Stimulated activated CD4-positive, alpha-beta T cell treated with anti-CD3 and anti-CD28 coated beads, TNF-alpha, amount 100 ng/mL, for 4 hours (primary cell): ENCODE measurements at places on chromosomes 5 and 9.

GRCh38 chr9:79026316-79026715, 545.4 kb upstream of the TLE4 start:
- DNase-seq, result no peak

DNA sequence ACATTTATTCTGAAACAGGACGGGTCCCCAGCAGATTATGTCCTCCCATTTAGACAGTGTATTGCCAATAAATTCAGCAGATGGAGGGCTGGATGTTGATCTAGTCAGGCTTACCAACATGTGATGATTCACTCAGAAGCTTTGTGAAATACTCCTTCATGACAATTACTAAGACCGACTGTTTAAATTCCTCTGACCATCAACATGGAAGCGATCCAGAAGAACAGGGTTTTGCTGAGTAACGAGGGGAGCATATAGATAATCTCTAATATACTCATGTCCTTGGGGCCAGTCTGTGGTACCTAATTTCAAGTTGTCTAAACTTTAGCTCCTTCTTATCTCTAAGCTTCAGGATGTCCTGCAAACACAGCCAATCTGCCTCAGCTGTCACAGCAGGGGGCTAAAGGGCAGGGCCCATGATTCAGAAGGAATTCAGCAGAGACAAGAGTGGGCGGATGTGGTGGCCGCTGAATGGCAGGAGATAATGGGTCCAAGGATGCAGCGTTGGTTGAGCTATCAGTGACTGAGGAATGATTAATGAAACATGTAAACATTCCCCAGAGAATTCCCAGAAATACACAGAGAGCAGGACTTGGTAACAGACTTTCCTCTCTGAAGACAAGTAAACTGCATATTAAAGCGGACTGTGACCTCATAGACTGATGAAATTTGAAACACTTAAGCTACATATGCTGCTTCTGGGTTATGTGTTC, 109.4 kb downstream of the ANKRD55 start:
- DNase-seq, result no peak

- no peak for DNase-seq
Measured at GRCh38 chr9:107237873-107238272, 45.2 kb upstream of the RAD23B start.

DNA sequence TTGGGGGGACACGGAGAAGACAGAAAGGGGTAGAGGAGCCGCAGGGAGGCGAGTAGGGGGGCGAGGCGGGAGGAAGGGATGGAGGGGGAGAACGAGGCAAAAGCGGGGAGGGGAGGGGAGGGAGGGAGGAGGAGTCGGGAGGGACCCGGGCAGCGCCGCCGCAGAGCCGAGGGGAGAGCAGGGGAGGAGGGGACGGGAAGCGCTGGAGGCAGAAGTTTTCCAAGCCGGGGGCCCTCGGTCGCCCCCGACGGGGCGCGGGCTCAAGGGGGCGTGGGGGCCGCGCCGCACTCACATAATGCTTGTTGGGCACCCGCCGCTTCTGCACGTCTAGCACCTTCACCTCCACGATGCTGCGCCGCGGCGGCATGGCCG, 353 bp downstream of the SH3PXD2B start:
- no peak for DNase-seq

GRCh38 chr5:2752821-2753439, 1.5 kb upstream of the IRX2 start:
- DNase-seq, result no peak

DNA sequence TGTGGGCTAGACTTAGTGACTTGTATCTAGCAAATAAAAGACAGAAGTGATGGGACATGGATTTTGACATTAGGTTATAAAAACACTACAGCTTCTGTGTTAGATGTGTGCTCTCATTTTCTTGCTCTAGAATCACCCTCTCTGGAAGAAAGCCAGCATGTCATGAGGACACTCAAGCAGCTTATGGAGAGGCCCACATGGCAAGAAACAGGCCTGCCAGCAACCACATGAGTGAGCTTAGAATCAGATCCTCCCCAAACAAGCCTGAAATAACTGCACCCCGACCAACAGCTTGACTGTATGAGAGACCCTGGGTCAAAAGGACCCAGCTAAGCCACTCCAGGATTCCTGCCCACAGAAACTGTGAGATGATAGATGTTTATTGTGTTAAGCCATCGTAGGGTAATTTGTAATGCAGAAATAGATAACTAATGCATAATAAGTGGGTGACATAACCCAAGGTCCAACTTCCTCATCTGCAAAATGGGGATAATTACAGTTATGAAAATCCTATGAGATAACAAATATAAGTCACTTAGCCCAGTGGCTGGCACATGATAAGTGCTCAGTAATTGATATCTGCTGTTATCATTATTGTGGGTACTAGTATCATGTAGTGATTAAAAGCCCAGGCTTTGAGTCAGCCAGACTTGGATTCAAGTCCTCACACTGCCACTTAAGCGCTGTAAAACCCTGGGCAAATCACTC, 86.5 kb downstream of the KLHL3 start:
- DNase-seq, result no peak

DNA sequence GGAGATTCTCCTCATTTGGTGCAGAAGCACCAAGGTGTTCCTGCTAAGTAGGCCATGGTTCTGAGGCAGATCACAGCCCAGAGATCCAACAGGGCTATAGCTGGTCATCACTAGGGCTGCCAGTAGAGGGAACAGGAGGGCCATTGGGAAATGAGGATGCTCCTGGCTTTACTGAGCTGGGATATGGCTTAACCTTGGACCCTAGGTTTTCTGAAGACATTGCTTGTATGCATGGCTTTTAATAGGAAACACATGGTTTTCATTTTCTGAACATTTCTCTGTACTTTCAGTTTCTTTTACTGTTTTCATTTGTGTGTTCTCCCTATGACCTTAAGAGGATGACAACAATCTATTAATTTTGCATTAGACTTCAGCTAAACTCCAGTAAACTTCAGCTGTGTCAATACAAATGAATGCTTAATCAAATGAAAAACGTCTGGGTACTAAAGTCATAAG, at the start of gene IFNW1:
IFNW1 (minus strand) TSS at position 406 of the 456 bp plus-strand sequence; CDS start at position 144, 262 bp downstream.
- no peak for DNase-seq

DNA sequence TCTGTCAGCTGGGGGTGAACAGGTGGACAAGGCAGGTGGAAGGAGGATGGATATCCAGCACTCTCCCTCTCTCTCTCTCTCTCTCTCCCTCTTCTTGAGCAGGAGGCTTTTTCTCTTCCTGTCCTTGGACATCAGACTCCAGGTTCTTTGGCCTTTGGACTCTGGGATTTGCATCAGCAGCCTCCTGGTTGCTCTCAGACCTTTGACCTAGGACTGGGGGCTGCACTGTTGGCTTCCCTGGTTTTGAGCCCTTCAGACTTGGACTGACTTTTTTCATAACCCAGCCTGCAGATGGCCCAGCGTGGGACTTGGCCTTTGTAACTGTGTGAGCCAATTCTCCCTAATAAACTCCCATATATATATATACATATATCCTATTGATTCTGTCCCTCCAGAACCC, 35.0 kb upstream of the SEMA4D start:
- no peak for DNase-seq

DNA sequence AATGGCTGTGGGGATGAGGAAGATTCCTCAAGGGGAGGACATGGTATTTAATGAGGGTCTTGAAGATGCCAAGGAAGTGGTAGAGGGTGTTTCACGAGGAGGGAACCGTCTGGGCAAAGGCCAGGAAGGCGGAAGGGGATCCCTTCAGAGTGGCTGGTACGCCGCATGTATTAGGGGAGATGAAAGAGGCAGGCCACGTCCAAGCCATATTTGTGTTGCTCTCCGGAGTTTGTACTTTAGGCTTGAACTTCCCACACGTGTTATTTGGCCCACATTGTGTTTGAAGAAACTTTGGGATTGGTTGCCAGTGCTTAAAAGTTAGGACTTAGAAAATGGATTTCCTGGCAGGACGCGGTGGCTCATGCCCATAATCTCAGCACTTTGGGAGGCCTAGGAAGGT, 1.2 kb downstream of the FXN start:
- DNase-seq, result no peak

DNA sequence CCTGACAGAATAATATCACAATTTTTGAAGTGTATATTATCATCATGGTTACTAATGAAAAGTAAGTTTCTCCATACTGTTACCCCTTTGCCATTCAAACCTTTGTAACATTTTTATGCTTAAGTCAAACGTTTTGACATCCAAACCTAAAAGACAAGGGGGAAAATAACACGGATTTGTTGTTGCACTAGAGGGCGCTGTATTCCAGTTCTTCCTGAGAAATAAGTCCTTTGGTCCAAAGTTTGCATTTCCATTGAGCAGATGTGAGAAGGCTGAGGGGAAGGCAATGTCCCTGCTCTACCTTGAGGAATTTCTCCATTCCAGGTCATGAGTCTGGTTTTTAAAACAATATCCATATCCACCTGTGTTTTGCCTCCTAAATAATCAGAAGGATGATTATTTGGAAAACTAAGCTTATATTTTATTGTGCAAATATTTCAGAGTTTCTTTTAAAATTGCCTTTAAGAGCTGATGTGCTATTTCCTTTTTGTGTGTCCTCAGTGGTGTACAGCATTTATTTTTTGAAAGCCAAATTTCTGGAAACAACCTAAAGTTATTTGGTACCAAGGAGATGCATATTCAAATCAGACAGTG, 9.7 kb downstream of the LECT2 start:
- peak; percentile 2 for DNase-seq

DNA sequence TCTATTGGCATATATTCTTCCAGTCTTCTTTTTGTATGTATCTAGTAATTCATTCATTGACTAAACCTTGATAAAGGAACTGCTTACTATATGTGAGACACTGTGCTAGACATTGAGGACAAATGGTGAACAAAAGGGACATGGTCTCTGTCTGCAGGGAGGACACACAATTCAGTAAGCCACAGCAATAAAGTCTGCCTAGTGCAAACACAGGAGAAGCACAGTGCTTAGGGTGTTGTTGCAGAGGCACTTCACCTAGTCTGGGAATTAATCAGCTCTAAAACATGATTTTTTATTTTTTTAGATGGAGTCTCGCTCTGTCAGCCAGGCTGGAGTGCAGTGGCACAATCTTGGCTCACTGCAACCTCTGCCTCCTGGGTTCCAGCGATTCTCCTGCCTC, 6.4 kb upstream of the CCL28 start:
- no peak for DNase-seq

- no peak for DNase-seq
Measured at GRCh38 chr9:8686516-8686915, 886.9 kb upstream of the DMAC1 start.
